Epithelial cell of esophagus (primary cell): ENCODE measurements at places on chromosomes 7 and 10.
A peak's percentile ranks its signal among the peaks of the same experiment; 100 is the strongest.

DNA sequence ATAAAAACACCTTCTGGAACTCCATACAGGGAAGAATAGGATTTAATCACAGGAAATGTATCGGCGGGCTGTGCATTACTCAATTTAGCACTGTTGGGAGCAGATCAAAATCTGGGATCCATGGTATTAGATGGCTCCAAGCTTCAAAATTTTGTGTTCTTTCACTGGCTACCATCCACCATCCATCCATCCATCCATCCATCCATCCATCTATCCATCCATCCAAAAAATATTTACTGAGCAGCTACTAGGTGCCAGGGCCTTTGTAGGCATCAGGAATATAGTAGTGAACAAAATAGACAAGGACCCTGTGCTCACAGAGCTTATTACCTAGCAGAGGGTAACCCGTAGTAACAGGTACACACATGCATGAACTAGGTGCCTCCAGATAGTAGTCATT lies 280.2 kb downstream of the CCDC3 start:
- DNase-seq = peak; percentile 41

GRCh38 chr7:102150266-102150665 lies 136.4 kb upstream of the SH2B2 start:
- no peak for DNase-seq

DNA sequence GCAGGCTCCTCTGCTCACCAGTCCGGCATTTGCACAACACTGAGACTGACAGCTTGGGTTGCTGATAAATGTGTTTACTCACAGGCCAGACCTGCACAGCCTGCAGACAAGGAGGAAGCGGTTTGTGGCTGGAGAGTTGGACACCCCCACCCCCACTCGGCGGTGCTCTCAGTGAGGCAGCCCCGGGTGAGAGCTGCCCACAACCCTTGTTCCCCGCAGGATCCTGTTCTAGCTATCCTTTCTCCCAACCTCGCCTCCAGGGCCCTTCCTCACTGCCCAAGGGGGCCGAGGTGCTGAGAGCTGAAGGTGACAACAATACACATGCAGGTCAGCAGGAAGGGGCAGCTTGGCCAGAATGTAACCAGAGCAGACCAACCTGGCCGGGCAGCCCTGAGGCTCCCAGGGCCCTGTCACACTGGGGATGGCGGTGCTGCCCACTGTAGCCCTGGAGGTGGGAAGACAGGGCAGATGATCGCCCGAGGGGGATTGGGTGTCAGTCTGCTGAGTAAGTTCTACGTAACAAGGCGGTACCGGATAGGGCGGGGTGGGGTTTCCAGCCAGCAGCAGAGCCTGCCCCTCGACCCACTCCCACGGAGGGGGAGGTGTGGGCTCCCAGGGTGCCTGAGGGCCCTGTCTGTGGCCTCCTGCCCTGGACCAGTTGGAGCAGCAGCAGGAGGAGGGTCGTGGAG lies 2.1 kb upstream of the ADAM8 start:
- peak; percentile 93 for DNase-seq

DNA sequence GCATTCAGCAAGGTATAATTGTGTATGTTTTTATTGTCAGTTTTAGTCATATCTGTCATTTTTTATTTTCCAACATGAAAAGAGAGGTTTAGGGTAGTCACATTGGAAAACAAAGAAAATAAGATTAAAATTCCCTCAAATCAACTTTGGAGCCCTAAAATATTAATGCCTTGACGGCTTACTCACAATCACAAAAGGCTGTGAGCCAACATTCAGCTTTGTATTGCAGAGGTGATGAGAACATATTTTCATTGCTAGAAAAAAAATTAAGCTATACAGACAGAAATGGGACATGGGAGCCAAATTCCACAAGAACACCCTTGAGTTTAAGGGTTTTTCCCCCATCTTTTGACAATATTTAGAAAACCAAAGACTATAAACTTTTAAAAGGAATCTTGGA lies 30.2 kb downstream of the CALD1 start:
- no peak for DNase-seq

GRCh38 chr7:128154504-128154903 lies 86.6 kb upstream of the LEP start:
- no peak for DNase-seq

DNA sequence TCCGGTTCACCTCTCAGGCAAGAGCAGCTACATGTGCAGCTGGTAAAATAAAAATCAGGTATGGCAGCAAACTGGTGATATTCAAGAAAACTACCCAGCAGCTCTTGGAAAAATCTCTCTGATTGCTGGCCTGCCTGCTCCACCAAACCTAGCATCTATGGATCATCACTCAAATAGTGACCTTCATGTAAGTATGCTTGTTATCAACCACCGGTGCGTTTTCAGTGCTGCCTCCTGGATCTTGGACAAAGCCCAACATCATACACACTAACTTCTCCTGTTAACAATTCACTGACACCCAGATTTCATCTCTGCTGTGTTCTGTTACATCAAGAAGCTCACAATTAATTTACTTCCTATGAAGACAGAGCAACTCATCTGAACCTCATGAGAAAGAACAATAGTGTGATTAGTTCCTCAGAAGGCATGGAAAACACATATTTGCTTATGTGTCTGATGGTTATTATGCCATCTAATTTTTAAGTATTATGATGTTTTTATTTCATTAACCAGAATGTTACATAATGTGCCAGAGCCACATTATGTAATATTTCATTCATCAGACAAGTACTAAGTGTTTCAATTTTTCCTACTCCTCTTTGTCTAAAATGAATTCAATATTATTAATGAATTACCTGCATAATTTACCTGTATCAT lies 8.8 kb downstream of the CDK6 start:
- no peak for DNase-seq

DNA sequence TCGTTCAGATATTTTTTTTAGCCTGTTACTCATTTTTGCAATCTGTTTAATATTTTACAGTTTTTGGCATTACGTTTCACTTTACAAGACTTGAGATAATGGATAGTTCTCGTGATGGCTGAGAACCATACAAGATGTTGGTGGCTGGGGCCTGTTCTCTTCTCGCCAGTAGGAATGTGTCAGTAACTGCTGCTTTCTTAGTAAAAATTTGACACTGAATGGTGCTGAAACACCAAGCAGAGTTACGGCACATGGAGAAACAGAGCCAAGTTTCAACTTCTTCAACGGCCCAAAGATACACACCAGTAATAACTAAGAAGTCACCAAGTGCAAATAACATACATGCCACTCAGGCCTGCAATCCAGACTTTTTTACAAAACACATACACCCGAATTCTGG lies 130.4 kb downstream of the NRP1 start:
- DNase-seq = no peak

- peak; percentile 12 for DNase-seq
Observed at GRCh38 chr7:113144817-113145216, 26.5 kb upstream of the SMIM30 start.

DNA sequence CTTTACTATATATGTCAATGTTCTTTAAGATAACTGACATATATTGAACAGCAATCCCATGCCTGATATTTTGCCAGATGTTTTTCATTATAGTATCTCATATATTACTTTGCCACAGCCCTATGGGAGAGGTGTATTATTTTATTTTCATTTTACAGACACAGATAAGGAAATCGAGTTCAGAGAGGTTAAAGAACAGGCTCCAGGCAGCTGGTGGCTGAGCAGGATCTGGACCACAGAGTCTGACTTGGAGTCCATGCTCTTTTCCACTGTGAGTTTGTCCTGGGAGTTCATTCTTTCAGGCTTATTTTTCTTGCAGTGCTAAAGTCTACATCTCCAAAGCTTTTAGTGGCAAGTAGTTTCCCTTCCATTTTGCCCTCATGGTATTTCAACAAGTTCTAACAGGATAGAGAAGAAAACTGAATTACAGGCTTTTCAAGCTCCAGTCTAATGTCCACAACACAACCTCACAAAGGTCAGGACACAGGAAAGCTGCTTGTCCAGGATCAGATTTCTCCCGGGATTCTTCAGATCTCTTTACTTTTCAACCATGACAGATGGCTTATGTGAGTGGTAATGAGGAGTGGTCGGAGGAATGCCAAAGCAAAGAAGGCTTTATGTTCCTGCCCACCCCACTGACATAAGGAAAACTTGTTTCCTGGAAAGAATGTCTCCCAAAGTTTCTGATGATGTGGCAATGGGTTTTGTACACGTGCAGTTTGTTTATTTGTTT lies 13.1 kb upstream of the SLC35B4 start:
- DNase-seq = no peak

DNA sequence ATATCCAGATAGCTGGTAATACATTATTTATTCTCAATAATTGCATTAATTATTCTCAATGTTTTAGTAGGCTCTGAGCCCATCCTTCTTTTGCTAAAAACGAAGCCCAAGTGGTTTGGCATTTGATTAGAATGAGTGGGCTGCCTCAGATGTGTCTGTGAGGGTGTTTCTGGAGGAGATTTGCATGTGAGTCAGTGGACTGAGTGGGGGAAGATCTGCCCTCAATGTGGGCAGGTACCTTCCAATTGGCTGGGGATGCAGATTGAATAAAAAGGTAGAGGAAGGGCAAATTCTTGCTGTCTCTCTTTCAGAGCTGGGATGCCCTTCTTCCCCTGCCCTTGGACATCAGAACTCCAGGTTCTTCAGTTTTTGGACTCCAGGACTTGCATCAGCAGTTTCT lies 290.6 kb upstream of the SMIM30 start:
- no peak for DNase-seq

DNA sequence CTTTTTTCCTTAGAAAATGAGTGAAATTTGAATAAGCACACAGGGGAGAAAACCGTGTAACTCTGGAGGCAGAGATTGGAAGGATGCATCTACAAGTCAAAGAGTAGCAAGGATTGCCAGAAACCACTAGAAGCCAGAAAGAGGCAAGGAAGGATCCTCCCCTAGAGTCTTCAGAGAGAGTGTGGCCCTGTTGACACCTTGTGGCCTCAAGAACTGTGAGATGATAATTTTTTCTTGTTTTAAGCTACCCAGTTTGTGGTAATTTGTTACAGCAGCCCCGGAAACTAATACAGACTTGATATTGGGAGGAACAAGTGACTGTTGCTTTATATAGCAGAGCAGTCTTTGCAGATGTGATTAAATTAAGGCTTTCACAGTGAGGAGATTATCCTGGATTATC lies 3.6 kb upstream of the GIMAP7 start:
- no peak for DNase-seq

GRCh38 chr7:106071356-106071998 lies 40.6 kb downstream of the SYPL1 start:
- peak; percentile 95 for DNase-seq

- no peak for DNase-seq
Observed at GRCh38 chr7:157020514-157021070, 10.1 kb upstream of the MNX1 start.

- peak; percentile 98 for DNase-seq
Observed at GRCh38 chr10:4541292-4541691, 284.7 kb upstream of the AKR1E2 start.

DNA sequence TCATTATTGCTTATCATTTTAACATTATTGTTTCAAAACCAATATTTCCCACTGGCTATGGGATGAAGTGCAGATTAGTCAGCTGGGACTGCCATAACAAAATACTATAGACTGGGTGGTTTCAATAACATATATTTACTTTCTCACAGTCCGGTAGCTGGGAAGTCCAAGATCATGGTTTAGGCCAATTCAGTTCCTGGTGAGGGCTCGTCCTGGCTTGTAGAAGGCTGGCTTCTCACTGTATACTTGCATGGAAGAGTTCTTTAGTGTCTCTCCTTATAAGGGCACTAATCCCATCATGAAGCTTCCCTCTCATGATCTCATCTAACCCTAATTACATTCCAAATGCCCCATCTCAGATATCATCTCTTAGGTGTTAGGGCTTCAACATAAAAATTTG lies 101.3 kb downstream of the CHRM2 start:
- peak; percentile 70 for DNase-seq

GRCh38 chr7:47852330-47853245 lies 95.7 kb downstream of the PKD1L1 start:
- DNase-seq = peak; percentile 8

DNA sequence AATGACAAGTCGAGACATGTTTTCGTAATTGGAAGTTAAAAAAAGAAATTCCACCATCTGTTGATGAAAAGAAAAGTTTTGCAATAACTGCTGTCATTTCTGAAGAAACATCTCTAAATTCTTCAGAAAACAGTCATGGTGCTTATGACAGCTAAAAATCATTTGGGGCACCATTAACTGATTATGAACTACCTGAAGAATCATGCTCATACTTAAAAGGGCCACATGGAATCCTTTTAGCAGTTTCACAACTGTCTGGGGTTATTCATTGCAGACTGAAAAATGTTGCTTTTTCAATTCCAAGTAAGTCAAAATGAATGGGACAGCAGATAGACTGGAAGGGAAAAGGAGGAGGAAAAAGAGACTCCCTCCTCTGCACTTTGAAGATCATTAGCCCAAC lies 134.2 kb downstream of the CHN2 start:
- peak; percentile 82 for DNase-seq

DNA sequence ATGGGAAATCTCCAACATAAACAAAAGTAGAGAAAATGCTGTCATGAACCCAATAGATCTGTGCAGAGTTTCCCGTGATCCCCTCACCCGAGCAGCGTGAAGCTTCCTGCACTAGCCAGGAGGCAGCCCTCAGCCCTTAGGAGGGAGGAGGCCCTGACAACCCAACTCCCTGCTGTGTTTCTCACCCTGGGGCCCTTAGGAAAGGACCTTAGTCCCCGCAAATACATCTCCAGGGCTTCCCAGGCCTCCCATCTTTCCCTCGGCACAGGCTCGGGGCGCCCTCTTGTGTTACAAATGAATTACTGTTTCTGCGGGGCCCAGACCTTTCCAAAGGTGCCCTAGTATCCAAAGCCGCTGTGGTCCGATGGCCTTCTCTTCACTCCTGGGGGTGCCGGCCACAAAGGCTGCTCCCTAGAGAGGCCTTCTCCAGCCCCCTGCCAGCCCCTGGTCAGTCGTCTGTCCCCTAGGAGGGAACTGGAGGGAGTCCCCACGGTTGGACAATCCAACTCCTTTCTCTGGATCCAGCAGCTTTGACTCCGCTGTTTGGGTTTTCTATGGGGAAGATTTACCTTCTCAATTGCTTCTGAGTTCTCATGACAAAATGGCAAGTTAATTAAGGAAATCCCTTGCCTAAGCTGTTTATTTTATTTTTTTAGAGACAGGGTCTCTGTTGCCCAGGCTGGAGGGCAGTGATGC lies 49.9 kb upstream of the SH2B2 start:
- DNase-seq = peak; percentile 67

GRCh38 chr7:27241189-27242056 lies 1.2 kb upstream of the EVX1 start:
- DNase-seq = no peak

- DNase-seq = no peak
Observed at GRCh38 chr7:45982132-45982531, 61.1 kb upstream of the IGFBP3 start.

GRCh38 chr7:98232799-98233198 lies 19.2 kb downstream of the TECPR1 start:
- DNase-seq = no peak

DNA sequence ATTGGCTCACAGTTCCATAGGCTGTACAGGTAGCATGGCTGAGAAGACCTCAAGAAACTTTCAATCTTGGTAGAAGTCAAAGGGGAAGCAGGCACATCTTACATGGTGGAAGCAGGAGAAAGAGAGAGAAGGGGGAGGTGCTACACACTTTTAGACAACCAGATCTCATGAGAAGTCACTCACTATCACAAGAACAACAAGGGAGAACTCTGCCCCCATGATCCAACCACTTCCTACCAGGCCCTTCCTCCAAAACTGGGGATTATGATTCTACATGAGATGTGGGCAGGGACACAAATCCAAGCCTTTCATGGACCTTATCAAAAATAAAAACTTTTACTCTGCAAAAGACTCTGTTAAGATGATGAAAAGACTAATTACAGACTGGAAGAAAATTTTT lies 183.2 kb upstream of the TRIM24 start:
- no peak for DNase-seq

GRCh38 chr10:11086177-11086840 lies 68.6 kb downstream of the CELF2 start:
- no peak for DNase-seq
